ENCODE measurements at places on chromosomes 16 and 17.
A peak's percentile ranks its signal among the peaks of the same experiment; 100 is the strongest.

- no peak for DNase-seq
Measured at GRCh38 chr17:10439816-10440215, 18.1 kb upstream of the MYH8 start.

DNA sequence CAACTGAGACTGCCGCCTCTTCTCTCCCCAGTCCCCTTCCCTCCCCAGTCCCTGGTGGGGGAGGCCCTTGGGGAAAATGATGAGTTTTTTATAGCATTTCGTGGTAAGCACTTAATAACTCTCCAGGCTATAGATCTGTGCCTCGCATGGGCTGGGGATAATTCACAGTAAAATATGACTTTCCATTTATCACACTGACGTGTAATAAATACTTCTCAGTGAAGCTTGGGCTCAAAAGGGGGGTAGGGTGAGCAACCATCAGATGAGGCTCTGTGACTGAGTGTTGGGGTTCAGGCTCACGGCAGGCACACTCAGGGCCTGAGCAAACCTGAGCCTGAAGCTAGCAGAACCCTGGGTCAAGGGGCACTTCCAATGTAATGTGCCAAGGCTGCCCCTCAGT, 101.6 kb downstream of the CCT6B start:
- DNase-seq = no peak

GRCh38 chr16:13453938-13454553, 465.9 kb upstream of the ERCC4 start:
- no peak for DNase-seq

- no peak for DNase-seq
Measured at GRCh38 chr16:4209666-4210065, 32.2 kb downstream of the SRL start.

DNA sequence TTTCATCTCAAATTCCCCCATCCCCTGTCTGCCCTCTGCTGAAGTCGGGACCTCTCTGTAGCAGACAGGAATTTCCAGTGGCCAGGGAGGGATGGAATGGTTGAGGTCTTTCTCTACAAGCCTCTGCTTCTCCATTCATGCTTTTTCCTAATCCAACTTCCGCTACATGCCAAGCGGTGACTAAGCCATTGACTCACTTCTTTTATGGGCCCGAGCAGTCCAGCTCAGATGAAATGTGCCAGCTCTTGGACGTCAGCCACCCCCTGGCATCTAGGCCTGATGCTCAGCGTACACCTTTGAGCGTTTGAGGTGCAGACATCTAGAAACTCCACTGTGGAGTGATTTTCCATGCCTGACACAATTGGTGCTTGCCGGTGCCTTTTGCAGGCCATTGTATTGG, 40.7 kb upstream of the GPR139 start:
- DNase-seq = no peak

DNA sequence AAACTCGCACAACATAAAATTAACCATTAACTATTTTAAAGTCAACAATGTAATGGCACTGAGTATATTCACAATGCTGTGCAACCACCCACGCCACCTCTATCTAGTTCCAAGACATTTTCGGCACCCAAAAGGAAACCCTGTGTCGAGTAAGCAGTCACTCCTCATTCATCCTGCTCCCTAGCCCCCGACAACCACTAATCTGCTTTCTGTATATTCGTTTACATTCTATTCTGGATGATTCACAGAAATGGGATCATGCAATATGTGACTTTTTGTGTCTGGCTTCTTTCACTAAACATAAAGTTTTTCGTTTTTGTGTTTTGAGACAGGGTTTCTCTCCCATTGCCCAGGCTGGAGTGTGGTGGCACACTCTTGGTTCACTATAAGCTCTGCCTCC, 42.2 kb upstream of the HAPSTR1 start:
- DNase-seq = no peak

- no peak for DNase-seq
Measured at GRCh38 chr17:57868910-57869616, 19.2 kb upstream of the MRPS23 start.

DNA sequence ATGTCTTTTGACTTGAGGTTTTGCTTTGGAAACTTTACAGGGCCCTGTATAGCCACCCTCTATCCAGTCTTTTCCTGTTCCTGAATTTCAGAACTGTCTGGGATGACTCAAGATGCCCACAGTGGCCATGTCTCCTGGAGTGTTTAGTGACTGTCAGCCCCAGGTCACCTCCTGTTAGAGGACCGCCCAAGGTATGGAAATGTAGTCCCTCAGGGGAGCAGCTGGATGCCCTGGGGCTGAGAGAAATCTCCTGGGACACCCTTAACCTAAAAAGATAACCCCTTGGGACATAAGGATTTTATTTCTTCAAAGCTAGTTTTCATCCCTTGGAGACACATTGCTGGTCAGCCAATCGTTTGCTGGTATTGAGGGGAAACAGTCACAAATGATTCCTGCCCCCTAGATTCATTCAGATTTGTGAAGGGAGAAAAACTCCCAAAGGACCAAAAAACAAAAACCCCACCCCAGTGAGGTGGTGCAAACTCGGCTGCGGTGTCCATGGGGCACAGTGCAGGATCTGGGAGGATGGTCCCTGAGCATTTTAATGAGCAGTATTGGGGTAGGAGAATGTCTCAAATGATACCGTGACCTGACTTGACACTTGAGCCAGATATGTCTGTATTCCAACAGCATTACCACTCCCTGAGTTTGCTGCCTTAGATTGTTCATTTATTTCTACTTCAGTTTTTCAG, 1.7 kb downstream of the ZNF267 start:
- DNase-seq = no peak

GRCh38 chr17:27816946-27817345, 16.6 kb upstream of the NOS2 start:
- DNase-seq = no peak

DNA sequence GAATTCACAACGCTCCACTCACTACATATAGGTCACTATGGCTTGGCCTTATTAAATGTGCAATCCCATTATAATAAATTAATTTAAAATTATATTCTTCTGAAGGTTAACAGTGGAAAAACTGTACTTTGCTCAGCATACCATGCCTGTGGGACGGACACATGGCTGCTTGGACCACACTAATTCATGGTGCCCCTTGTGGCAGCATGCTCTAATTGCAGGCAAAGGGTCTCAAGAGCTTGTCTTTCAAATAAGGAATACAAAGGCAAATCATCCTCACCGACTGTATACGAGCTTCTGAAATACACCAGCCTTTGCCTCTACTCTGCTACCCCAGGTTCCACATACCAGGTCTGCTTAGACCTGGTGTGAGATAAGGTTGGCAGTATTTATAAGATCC, 11.7 kb downstream of the SMPD3 start:
- DNase-seq = no peak

DNA sequence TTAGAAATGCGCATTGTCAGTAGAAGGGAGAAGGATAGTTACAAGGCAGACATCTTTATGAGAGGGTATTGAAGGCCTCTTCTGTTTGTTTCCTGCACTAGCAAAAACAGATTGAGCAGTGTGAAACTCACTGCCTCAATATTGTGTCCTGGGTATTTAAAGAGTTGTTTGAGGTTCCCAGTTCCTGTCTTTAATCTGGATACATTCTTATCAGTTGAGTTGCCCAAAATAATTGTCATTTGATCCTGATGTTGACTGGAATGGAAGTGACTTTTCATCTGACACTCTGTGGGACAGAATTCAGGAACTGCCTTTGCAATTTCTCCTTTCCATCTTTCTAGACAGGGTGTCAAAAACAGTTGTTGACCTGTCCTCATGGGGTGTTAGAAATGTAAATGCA, 1.7 kb downstream of the ATP6V0A1 start:
- no peak for DNase-seq

GRCh38 chr16:24539850-24540601, 660 bp downstream of the RBBP6 start:
- peak; percentile 30 for DNase-seq

- DNase-seq = no peak
Measured at GRCh38 chr17:17952691-17953090, 19.5 kb downstream of the TOM1L2 start.

DNA sequence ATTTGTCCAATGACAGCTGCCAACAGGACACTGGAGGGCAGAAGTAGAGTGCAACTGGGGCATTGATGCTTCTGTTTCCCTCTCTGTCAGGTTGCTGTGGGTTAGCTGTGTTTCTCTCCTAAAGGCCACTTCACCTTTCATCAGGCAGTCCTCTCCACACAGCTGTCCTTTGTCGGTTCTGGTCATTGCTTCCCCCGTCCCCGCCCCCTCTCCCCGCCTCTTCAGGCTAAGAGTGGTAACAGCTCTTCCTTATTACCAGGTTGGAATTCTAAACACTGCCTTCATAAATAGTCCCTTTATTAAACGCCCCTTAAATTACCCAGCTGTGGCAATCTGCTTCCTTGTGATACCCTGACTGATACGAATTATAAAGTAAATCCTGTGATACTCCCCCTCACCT, 31.8 kb upstream of the NSRP1 start:
- DNase-seq = no peak

DNA sequence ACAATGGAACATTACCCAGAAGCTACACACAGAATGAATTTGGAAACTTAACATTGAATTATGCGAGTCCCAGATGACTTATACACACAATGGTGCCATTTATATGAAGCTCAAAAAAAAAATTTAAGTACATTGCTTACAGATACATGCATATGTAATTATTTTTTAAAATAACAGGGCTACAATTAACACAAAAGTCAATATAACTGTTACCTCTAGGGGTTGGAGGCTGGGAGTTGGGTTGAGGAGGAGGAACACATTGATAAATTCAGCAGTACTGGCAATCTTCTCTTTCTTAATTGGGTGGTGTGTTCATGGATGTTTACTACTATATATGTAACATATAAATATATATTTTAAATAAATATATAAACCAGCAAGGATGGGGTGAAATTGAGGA, 1.1 kb downstream of the ZNF23 start:
- no peak for DNase-seq

DNA sequence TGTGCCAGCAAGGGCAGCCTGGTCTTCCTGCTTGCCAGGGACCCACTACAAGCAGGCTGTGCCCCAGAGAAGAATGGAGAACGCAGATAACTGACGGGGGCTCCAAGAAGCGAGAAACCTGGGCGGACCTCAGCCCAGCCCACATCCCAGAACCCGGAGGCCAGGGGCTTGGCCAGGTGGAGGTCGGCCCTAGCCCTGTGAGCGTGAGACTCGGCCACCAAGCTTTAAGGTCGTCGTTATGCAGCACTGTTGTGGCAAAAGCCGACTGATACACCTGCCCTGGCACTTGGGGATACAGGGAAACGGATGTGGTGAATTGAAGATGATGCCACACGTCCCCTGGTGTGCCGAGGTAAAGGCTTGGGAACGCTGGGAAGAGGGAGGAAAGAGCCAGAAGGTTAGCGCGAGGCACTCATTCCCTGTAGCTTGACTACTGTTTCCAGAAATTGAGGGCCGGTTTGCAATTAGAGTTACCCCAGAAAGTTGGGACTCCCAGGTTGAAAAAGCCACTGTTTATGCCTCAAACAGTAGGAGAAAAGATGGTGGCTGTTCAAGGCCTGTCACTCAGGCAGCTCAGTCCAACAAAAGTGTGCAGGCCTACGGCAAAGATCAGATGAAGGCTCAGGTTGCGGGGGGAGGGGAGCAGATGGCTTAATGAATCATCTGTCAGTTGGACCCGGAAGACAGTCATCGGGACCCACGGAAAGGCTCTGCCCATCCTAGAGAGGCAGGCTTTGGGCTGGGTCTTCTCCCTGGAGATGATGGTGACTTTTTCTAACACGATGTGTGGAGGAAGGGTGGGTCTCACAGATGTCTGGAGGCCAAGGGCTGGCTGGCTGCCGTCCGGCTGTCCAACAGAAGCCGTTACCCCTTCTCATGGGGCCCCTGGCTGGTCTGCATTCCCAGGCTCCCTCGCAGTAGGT, 45.6 kb upstream of the BAHCC1 start:
- no peak for DNase-seq

GRCh38 chr17:50676065-50676975, 31.4 kb downstream of the ANKRD40 start:
- DNase-seq = no peak

- no peak for DNase-seq
Measured at GRCh38 chr17:1617620-1618174, 10.9 kb downstream of the SLC43A2 start.

DNA sequence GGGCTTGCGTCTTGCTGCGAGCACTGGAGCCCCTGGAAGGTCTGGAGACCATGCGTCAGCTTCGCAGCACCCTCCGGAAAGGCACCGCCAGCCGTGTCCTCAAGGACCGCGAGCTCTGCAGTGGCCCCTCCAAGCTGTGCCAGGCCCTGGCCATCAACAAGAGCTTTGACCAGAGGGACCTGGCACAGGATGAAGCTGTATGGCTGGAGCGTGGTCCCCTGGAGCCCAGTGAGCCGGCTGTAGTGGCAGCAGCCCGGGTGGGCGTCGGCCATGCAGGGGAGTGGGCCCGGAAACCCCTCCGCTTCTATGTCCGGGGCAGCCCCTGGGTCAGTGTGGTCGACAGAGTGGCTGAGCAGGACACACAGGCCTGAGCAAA, 7.4 kb downstream of the MPG start:
- DNase-seq = no peak

GRCh38 chr16:35194681-35195080, 1735.3 kb downstream of the TP53TG3F start:
- no peak for DNase-seq

DNA sequence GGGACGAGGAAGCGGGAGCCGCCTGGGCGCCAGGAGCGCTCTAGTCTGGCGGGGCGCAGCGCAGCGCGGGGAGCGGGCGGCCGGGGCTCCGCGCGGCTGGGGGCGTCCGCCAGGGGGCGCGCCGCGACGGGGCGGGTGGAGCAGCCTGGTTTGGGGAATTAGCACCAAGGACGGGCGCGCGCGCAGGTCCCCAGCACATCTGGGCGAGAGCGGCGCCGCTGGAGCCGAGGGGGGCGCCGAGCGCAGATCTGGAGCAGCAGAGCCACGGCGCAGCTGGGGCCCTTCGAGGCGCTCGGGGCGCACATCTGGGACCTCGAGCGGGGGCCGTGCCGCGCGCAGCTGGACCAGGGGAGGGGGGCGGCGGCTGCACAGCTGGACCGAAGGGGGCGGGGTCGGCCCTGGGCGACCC, at the start of gene NXPH3:
NXPH3 (plus strand) TSS at position 193 of the 409 bp plus-strand sequence. CDS start 349 bp downstream, outside the sequence.
- DNase-seq = peak; percentile 48

GRCh38 chr17:48322060-48322459, 108.0 kb downstream of the SKAP1 start:
- DNase-seq = no peak

DNA sequence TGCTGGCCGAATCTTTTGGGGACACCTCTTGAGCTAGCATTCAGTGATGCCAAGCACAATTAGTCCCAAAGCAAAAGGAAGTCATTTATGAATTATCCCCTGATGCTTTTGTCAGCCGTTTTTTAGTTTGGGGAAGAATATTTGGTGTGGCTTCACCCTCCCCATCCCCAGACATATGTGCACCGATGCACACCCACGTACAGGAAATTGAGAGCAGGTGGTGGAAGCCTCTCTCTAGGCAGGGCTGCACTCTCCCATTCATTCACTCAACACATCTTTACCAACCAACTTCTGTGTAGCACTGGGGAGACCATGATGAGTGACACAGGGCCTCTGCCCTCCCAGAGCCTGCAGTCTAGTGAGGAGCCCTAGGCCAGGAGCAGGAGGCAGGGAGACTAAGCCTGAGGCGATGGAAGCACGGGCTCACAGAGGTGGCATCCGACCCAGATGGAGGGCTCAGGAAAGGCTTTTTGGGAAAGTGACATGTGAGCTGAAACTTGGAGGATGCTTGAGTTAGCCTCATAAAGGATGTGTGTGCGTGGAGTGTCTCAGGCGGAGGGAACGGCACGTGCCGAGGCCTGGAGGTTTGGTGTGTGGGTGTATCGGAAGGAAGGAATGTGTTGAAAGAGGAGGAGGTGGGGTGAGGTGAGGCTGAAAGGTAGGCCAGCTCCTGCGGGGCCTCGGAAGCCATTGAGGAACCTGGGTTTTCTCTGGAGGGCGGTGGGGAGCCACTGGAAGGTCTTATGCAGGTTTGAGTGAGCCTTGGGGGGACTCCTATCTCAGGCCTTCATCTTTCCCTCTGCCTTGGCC, 43.8 kb downstream of the PSME3IP1 start:
- peak; percentile 20 for DNase-seq

GRCh38 chr16:7614021-7614795, 281.6 kb downstream of the RBFOX1 start:
- DNase-seq = no peak
